8988T (cell line): ENCODE measurements at places on chromosomes 11 and 22.
A peak's percentile ranks its signal among the peaks of the same experiment; 100 is the strongest.

DNA sequence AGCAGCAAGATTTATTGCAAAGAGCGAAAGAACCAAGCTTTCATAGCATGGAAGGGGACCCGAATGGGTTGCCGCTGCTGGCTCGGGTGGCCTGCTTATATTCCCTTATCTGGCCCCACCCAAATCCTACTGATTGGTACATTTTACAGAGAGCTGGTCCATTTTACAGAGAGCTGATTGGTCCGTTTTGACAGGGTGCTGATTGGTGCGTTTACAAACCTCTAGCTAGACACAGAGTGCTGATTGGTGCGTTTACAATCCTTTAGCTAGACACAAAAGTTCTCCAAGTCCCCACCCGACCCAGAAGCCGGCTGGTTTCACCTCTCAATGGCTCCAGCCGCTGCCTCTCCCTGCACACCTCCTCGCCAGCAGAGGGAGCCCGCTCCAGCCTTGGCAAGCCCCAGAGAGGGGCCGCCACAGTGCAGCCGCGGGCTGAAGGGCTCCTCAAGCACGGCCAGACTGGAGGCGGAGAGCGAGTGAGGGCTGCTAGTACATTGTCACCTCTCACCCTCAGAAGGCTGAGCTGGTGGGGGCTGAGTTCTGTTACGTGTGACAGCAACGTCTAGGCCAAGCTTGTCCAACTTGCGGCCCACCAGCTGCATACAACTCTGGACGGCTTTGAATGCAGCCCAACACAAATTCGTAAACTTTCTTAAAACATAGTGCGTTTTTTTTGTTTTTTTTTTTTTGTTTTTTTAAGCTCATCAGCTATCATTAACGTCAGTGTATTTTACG lies 8.7 kb downstream of the PTH start:
- no peak for DNase-seq

- DNase-seq, result no peak
Observed at GRCh38 chr11:134559602-134559962, 147.5 kb upstream of the B3GAT1 start.

GRCh38 chr11:3855808-3856491 lies 486 bp downstream of the STIM1 start:
- DNase-seq, result peak; percentile 54

DNA sequence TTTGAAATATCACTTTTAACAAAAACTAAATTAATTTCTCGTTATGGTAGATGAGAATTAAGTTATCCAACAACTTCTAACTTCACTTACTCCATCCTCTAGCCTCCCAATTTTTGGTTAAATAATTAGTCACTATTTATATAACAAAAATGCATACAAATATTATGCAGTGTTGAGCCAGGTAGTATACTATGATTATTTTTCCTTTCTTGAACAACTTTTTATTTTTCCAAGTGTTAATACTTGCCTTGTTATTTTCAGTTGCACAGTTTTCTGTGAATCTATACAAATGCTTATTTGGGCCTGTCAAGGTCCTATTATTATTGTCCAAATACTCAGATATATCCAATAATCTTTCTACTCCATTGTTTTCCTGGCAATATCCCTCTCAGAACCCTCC lies 19.9 kb upstream of the CCDC83 start:
- no peak for DNase-seq

DNA sequence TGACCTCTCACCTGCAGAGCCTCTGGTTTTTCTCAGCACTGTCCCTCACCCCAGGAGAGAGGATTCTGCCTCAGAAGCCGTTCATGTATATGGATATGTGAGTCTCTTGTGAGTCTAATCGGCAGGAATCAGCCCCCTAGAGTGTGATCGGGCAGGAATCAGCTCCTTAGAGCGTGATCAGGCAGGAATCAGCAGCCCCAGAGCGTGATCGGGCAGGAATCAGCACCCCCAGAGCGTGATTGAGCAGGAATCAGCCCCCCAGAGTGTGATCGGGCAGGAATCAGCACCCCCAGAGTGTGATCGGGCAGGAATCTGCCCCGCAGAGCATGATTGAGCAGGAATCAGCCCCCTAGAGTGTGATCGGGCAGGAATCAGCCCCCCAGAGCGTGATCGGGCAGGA lies 80.0 kb upstream of the EIF3D start:
- no peak for DNase-seq

DNA sequence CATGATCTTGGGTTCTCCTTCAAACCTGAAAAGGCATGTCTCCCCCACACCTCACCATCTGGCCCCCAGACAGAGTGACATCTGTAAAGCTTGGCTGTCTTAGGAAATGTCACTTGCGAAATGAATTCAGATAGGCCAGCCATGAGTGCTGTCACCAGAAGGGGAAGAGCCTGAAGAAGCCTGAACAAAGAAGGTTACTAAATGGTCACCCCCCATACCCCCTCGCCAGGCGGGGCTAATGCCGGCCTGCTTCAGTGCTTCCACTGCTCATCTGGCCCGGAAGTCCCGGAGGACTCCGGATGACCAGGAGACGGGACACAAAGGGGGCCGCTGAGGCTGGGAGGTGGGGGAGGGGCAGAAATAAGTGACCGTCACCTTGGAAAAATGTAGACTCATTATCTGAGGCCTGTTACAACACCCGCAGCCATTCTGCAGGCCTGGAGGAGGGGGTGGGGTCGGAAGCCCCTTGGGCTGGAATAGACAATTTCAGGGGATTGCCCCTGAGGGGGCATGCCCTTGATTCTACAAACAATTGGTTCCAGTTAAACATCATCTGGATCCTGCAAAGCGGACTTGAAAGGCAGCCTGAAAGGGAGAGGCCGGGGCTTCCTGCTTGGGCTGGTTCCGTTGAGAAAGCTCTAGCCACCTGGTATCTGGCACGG lies 43.2 kb downstream of the NAT10 start:
- DNase-seq, result no peak

GRCh38 chr22:32775957-32776356 lies 25.5 kb upstream of the TIMP3 start:
- DNase-seq, result no peak

DNA sequence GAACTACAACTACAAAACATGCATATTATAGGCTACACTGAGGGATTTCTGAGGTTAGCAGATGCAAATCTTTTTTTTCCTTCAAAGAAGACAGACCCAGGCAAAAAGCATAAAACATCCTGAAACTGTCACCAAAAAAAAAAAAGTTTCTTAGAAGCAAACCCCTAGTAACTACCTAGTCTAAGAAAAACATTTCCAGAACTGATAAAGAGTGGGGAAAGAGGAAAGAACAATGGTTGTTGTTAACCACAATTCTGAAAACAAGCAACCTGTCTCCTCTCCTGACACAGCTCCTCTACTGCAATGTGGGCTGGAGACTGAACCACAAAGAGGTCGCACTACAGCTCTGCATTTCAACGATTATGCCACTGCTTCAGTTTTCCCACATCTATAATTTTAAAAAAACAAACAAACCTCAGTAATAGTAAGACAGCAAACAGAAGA lies 15.0 kb downstream of the DENND5A start:
- DNase-seq, result no peak

- no peak for DNase-seq
Observed at GRCh38 chr11:75118577-75118976, 21.9 kb upstream of the OR2AT4 start.

DNA sequence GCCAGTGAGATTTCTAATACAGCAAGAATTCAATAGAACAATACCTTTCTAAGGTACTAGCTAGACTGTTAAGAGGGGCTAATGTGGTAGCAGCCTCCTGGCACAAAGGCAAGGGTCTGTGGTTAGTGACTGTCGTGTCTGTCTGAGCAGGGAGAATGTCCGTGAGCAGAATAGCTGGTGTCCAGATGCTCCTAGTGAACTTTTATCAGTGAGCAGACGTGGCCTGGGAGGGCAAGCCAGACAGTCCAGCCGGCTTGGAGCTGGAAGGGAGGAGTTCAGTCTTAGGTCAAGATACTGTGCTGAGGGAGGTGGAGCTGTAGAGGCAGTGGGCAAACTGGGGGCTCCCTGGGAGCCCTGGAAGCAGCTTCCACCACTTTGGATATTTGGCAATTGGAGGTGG lies 138.6 kb downstream of the TEAD1 start:
- DNase-seq, result no peak

GRCh38 chr22:25492162-25492561 lies 72.3 kb upstream of the GRK3 start:
- no peak for DNase-seq

DNA sequence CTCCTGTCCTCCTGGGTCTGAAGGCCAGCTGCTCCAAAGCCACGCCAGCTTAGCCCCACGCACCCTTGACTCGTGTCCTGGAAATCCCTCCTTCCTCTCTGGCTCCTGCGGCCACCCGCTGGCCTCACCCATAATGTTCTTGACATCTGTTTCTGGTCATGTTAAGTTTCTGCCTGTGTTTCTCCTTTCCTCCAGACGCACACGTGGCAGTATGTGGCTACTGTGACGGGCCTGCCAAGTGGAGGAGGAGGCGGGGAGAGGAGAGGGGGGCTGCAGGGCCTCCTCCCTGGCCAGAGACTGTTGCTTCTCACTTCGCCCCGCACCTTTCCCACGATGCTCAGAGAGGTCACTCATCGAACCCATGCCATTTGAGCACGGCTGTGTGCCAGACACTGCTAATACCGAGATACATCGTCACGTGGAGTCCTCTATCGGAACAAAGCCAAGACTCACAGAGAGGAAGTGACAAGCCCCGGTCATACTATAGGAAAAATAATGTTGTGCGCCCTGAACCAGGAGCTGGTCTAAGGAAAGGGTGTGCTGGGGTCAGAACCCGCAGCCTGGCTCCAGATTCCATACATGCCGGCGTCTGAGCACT lies 11.5 kb downstream of the C1QTNF6 start:
- DNase-seq, result no peak

DNA sequence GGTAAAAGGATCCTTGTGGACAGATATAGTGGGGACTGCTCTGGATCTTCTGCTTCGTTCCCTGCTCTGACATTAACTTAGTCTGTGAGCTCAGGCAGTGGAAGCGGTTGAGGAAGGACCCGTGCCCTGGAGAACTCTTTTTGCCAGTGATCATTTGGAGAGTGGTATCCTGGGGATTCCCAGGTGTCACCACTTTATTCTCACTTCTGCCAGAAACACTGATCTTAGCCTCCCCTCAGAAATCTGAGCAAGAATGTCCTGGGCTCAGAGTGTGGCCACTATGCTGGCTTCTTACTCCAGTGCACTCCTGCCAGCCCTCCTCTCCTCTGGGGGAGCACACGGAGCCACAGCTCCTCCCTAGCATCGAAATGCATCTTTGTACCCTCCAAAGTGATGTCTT lies 7.6 kb upstream of the PHOX2A start:
- DNase-seq, result no peak

DNA sequence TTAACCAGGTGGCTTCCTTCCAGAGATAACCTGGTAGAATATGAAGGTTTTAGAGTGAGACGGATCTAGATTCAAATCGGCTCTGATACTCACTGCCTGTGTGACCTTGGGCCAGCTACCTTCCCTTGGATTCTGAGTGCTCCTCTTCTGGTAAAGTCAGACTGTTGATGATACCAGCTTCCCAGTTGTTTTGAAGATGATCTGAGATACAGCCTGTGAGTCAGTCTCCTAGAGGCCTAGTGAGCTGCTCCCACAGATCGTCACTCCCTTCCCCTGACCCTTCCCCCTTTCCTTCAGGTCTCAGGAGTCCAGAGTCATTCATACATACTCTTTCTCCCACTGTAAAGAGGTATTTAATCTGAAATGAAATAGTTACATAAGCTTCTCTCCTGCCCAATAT lies 207.8 kb downstream of the GRIK4 start:
- no peak for DNase-seq

- DNase-seq, result no peak
Observed at GRCh38 chr22:31275018-31275417, 17.3 kb downstream of the PIK3IP1 start.

GRCh38 chr11:40100781-40101180 lies 1358.7 kb downstream of the LRRC4C start:
- no peak for DNase-seq

- DNase-seq, result no peak
Observed at GRCh38 chr11:80595011-80595410, 1154.2 kb upstream of the TENM4 start.

- no peak for DNase-seq
Observed at GRCh38 chr11:67640758-67641337, 1.3 kb upstream of the TBX10 start.

GRCh38 chr11:283405-284104 lies 5.3 kb downstream of the NLRP6 start:
- peak; percentile 32 for DNase-seq

GRCh38 chr11:19939415-19939929 lies 220.8 kb downstream of the DBX1 start:
- DNase-seq, result no peak

- DNase-seq, result no peak
Observed at GRCh38 chr11:95486466-95486865, 255.5 kb upstream of the SESN3 start.

- DNase-seq, result no peak
Observed at GRCh38 chr22:19750507-19751490, 9.8 kb upstream of the TBX1 start.

GRCh38 chr11:123083623-123084029 lies 21.7 kb upstream of the HSPA8 start:
- peak; percentile 51 for DNase-seq

DNA sequence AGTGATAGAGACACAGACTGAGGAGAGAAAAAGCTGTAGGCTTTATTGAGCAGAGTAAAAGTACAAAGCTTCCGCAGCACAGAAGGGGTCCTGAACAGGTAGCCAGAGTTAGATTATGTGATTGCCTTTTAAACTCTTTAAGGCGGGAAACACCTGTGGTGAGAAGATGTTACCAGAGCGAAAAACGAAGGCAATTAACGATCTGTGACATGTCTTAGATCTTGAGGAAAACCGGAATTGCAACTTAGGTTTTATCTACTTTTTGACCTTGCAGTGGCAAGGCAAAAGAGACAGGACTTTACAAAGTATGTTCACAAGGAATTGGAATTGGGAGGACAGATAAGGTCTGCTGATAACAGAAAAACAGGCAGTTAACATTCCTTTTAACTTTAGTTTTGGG lies 493.6 kb upstream of the FAT3 start:
- no peak for DNase-seq

DNA sequence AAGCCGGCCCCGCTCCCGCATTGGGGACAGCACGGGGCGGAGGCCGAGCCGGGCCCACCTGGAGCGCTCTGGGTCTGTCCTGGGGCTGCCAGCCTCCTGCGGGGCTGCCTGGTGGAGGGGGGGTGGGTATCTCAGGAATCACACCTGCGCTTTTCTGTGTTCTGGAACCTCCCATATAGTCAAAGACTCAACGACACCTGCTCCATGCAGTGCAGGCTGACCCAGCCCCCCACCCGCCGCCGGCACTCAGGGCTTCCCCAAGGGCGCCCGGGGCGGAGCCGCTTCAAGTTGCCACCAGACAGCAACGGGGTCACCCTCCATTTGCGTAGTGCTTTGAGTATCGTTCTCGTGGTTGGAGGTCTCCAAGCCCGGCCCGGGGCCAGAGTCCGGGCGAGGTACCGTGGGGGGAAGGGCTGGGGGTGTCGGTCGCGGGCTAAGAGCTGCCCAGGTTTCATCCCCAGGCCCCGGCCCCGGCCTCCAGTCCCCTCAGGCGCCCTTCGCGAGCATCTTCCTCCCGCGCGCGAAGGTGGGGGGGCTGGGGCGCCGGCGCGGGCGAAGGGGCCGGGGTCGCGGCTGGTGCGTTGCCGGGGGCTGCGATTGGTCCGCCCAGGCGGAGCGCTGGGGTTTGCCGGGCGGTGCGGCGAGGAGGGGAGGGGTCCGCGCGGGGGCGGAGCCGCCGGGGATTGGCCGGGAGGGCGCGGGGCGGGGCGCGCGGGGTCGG lies 6.6 kb downstream of the TSPAN4 start:
- no peak for DNase-seq
